Fibroblast of skin of scalp (primary cell): ENCODE measurements at places on chromosomes 12 and 14.

GRCh38 chr14:62691647-62692489 lies 353.4 kb downstream of the KCNH5 start:
- DNase-seq = peak; percentile 38

GRCh38 chr12:47410862-47411261 lies 295.0 kb downstream of the RPAP3 start:
- DNase-seq = no peak

DNA sequence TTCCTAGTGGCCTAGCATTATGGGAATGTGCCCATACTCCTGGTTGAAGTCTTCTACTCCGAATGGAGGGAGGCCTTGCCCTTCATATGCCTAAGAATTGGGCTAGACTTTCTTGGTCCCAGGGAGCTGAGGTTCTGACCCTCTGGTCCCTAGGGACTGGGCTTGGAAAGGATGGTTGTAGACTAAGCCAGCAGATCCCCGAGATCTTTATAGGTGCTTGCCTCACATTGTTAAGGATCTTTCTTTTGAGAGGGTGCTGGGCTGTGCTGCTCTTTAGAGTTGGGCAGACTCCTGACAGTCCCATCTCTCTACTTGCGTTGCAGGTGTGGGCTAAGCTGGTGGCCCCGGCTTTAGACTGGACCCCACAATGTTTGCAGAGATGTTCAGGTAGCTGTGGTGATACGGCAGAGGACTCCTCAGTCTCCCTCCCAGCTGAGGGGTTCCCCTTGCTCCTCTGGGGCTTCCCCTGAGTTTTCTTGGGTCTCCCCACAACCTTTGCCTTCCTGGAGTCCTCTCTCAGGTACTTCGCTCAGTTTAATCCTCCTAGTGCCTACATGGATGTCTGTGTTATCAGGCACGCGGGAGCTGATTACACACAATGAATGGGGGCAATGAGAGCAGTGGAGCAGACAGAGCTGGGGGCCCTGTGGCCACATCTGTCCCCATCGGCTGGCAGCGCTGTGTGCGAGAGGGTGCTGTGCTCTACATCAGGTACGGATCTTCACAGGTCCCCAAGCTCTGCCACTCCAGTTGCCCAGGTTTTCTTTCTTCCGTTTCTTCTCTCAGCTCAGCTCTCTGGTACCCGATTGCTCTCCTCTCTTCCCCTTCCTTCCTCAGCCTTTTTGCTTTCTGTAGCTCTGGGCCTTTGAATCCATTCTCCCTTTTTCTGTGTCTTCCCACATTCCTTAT lies 1.3 kb downstream of the MBD6 start:
- DNase-seq = no peak

DNA sequence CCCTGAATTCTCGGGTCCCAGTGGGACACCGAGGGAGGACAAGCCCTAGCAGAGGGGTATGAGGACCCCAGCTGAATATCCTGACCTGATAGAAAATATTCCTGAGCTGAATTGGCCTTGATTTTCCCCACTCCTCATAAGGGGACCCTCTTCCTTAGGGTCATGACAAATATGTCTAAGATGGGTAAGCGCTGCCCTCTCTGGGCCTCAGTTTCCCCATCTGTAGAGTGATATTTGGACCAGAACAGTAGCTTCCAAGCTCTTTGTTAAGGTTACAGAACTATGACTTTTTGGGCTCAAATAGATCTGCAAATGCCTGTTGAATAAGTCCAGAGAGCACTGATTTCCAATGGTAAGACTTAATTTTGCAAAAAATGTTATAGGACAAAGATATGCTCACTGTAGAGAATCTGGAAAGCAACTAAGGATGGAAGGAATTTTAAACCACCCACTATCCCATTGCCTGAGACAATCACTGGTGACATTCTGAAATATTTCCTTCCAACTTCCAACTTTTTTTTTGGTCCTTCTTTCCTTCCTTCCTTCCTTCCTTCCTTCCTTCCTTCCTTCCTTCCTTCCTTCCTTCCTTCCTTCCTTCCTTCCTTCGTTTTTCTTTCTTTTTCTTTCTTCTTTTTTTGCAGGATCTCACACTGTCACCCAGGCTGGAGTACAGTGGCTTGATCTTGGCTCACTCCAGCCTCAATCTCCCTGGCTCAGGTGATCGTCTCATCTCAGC lies 32.0 kb downstream of the MYL2 start:
- DNase-seq = no peak

DNA sequence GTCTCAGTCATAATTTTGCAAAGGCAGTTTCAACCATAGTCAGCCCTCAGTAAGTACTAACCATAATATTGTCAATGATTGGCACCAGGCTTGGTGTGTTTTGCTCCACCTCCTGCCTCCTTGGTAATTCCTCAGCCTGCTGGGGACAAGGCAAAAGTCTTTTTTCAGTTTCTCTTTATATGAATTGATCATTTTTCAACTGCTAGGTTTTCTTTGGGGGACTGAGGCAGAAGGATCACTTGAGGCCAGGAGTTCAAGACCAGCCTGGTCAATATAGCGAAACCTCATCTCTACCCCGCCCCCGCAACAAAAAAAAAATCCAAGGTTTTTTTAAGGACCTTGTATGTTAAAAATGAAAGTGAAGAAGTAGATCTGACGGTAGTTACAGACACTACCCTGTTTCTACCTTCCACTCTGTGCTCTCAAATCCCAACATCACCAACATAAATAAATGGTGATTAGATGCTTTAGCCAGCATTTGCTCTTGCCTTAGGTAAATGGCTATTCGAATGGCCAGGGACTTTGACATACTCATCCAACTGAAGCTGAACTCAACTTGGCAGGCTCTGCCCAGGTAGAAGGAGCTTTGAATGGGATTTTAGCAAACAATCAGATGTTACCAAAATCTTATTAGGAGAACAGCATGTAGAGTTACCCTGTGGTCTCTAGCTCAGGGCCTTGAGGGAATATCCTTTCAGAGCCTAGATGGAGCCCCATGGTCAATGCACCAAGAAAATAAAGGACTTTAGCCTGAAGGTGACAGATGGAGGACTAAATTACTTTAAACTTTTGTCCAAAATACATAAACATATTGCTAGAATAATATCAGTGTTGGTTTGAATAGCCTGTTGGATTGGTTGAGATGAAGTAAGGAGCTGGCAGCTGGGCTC lies 126.9 kb upstream of the AMIGO2 start:
- no peak for DNase-seq

- peak; percentile 37 for DNase-seq
These were observed 50.6 kb upstream of the FUT8 start for GRCh38 chr14:65361920-65362319.

GRCh38 chr14:79580414-79580813 lies 630.9 kb downstream of the DIO2 start:
- no peak for DNase-seq

- no peak for DNase-seq
These were observed at the start of gene RNASE1 for GRCh38 chr14:20802341-20803084. RNASE1 (minus strand) TSS chr14:20802844; CDS start chr14:20802068, 776 bp downstream.

DNA sequence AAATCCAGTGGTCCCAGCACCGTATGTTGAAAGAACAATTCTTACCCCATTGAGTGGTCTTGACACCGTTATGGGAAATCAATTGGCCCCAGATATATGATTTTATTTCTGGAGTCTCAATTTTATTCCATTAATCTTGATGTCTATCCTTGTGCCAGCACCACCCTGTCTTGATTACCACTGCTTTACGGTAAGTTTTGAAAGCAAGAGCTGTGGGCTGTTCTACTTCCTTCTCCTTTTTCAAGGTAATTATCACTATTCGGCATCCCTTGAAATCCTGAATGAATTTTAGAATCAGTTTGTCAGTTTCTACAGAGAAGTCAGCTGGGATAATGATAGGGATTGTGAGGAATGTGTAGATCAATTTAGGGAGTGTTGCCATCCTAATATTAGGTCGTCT lies 160.8 kb upstream of the SFSWAP start:
- DNase-seq = no peak

DNA sequence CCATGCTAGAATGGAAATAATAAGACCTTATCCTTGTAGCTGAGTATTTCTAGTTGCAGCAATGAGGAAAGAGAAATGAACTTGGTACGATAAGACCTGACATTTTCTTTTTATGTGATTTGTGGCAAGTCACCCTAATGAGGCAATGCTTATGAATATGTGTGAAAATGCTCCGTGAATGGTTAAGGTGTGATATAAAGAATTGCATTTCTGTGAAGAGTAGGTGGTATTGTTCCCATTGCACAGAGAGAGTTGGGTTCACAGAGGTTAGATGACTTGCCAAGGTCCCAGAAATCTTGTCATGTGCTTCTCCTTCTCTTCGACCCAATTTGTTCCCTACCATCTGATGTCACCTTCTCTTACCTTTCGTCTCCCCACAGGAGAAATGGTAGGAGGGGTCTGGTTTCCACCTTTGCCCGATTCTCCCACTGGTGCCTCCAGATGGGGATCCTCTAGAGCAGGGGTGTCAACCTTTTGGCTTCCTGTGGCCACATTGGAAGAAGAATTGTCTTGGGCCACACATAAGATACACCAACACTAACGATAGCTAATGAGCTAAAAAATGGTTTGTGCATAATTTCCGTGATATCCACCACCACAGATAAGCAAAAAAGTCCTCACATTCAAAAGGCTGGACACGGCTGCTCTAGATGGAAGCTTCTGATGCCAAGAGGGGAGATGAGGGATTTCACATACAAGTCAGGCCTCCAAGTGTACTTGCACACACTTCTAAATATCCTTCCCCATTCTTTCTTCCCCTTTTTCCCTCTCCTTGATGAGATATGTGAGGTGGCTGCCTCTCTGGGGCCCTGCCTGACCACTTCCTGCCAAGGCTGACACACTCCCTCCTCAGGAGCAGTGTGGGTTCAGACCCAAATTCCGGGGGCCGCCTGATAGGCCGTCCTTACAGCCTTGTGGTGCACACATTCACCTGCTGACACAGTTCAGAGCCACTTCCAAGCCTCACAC lies 96.1 kb downstream of the PLXNC1 start:
- no peak for DNase-seq

- DNase-seq = no peak
These were observed 68.3 kb downstream of the DENND5B start for GRCh38 chr12:31522607-31523006.

- DNase-seq = no peak
These were observed 59.7 kb downstream of the MGAT4C start for GRCh38 chr12:86196465-86196864.

- DNase-seq = no peak
These were observed 743.5 kb downstream of the DIO2 start for GRCh38 chr14:79467835-79468234.

DNA sequence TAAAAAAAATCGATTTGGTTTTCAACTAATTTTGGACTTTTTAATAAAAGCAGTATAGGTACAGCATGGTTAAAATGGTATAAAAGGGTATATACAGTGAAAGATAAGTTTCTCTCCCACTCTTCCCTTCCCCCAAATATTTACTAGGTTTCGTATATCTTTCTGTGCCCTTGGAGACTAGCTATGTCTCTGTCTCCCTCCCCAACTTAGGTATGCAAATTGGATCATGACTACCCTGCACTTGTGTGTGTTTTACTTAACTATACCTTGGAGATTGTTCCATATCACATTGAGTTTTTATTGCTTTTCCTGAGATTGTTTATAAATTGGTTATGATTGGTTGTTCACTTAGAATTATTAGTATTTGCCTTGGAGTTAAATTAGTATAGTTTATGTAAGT lies 19.4 kb downstream of the AEBP2 start:
- DNase-seq = no peak

DNA sequence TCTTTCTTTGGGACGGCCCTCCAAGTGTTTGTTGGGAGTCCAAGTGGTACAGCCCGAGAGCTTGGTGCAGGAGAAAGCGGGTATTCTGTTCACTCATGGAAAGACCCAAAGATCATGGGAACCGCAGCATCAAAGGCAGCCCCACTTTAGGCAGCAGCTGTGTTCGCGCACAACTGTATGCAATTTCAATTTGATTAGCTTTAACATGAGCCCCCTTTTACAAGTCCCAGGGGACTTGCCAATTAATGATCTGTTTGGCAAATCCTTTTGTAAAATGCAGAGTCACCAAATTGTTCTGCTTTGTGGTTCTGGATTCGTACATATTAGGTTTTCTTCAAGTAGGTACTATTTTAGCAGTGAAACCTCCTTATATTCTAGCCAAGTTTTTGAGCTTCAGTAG lies 217.7 kb downstream of the AACS start:
- no peak for DNase-seq

DNA sequence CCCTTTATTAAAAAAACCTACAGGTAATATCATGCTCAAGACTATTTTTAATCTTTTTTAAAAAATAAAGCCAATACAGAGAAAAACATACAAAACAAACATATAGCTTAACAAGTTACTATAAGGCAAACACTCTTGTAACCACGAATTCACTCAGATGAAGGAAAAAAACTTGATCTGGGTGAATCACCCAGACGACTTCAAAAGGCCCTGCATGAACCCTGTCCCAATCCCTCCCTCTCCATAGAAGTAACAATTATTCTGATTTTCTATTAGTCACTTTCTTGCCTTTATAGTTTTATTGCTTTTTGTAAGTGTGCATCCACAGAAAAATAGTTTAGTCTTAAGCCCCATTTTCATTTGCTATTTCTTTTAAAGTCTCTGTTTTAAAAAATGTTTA lies 72.6 kb downstream of the LRP6 start:
- DNase-seq = peak; percentile 44

GRCh38 chr14:32682214-32682613 lies 256.5 kb upstream of the NPAS3 start:
- no peak for DNase-seq

DNA sequence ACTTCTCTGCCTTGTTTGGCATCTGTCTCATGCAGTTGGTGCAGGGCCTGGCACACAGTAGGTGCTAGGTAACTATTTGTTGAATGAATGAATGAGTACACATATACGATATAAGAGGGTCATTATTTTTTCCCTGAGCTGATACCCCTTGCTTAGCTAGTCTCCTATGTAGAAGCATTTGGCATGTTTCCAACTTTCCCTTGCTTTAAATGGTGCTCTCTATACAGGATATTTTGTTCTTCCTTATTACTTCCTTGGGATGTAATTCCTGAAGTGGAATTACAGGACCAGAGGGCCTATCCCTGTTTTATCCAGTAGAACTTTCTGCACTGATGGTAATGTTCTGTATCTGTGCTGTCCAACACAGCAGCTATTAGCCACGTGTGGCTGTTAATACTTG lies 250.1 kb upstream of the PWP1 start:
- DNase-seq = no peak

DNA sequence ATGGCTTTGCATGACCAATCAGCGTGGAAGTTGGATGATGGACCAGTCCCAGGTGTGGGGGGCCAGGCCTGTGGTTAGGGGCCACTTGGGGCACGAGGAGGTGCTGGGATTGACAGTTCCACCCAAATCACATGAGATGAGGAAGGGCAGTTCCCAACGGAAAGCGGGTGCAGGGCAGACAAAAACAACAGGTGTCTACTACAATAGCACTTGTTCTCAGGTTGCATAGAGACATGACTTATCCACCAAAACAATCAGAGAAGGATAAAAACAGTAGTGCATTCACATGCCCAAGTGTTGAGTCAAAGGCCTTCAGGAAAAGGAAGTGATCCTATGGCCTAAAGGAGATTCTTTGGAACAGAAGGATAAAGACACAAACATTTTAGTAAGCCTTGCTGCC lies 14.6 kb upstream of the EIF2B2 start:
- no peak for DNase-seq

GRCh38 chr14:95519699-95520098 lies 3.2 kb upstream of the SYNE3 start:
- peak; percentile 88 for DNase-seq
